Stimulated activated CD4-positive, alpha-beta T cell treated with anti-CD3 and anti-CD28 coated beads, Interleukin-15, amount 100 ng/mL, for 24 hours (primary cell): ENCODE measurements at places on chromosomes 3 and 15.

DNA sequence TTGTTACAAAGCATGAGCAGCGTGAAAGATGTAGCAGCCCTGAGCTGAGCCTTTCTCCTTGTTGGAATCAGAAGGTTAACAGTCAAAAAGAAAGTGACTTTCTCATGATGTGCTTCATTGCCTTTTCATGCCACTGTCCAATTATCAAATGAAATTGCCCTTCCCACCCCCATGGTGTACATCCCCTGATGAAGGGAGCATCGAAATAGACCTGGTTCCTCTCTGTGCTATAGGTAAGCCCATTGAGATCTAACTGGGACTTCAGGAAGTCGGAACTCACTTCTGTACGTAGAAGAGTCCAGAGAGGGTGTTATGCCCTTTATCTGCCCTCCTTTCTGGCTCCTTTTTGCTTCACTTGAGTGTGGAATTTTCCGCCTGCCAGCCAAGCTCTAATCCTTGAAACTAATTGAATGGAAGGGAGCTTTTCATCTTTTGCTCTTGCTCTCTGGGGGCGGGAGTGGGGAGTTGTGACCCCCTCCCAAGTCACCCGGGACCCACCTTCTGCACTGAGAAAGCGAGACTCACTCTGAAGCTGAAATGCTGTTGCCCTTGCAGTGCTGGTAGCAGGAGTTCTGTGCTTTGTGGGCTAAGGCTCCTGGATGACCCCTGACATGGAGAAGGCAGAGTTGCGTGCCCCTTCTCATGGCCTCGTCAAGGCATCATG lies 20.9 kb downstream of the ABHD6 start:
- DNase-seq: no peak

DNA sequence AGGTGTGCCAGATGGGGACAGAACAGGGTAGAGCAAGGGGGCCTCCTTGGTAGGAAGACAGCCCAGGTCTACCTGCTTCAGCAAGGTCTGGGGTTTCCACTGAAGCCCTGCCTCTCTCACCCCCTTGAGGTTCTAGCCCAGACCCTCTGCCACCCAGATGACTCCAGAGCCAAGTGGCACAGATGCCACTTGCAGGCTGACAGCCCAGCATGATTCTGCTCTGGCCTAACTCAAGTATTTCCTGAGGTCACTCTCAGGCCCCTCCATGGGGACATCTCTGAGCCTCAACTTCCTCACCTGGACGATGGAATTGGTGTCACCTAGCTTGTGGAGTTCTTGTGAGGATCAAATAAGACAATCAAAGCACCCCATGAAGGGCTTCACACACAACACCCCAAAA lies 23.9 kb downstream of the PLXNB1 start:
- DNase-seq: no peak

GRCh38 chr3:18223571-18223970 lies 201.6 kb downstream of the SATB1 start:
- DNase-seq: no peak

- DNase-seq: no peak
Observed at GRCh38 chr3:117355566-117355965, 646.0 kb downstream of the TUSC7 start.

- no peak for DNase-seq
Observed at GRCh38 chr15:40252141-40252437, 13.2 kb downstream of the PAK6 start.
